ENCODE measurements at places on chromosomes 12 and 14. TPM values are rescaled to one million over a fixed set of nuclear protein-coding genes. Genes with fewer than 3 reads are reported as not detected.

The PLEKHA5 gene
- total RNA-seq: 50.4 TPM

- DNase-seq: no peak
Measured at GRCh38 chr14:105272623-105273022, 24.3 kb downstream of the BTBD6 start.

DNA sequence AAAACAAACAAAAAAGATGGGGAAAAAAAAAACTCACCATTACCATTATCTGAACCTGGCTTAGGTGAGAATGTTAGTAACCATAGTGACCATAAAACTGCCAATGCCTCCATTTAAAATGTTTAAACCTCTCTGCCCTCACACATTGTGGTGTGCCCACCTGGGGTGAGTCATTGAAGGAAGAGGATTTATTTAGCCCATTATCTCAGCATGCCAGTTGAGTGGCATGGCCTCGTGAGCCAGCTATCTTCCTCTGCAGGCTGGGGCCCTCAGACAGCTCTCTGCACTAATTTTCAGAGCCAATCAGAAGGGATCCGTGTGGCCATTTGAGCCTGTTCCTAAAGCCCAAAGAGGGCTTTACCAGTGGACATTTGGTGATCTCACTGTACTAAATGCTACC is 81.8 kb upstream of the CCDC198 start:
- DNase-seq: no peak

The FOXN4 gene
- not detected for total RNA-seq

GRCh38 chr12:12086973-12087692 is 16.4 kb downstream of the BCL2L14 start:
- no peak for DNase-seq

GRCh38 chr14:78202976-78203375 is 32.8 kb downstream of the NRXN3 start:
- DNase-seq: no peak

- peak; percentile 55 for DNase-seq
Measured at GRCh38 chr12:116370004-116370404, 92.5 kb upstream of the MED13L start.

The ADGRD1 gene
- 7.3 TPM for total RNA-seq

GRCh38 chr12:105218434-105218833 is 17.5 kb downstream of the APPL2 start:
- DNase-seq: no peak

DNA sequence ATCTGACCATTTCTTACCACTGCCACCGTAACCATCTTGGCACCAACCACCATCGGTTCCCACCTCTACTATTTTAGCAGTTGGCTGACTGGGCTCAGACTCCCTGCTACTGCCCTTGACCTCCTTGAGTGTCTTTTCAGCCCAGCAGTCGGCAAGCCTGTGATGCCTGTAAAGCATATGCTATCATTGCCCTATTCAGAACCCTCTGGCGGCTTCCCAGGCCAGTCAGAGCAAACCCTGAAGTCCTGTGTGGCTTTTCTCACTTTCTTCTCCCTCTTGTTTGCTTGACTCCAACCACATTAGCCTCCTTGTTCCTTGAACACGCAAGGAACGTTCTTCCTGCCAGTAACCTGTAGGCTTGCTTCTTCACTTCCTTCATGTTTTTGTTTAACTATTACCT is 6.2 kb downstream of the IRAK3 start:
- DNase-seq: no peak

The CEBPE gene
- total RNA-seq: not detected
